ENCODE measurements at places on chromosomes 5 and 9.

DNA sequence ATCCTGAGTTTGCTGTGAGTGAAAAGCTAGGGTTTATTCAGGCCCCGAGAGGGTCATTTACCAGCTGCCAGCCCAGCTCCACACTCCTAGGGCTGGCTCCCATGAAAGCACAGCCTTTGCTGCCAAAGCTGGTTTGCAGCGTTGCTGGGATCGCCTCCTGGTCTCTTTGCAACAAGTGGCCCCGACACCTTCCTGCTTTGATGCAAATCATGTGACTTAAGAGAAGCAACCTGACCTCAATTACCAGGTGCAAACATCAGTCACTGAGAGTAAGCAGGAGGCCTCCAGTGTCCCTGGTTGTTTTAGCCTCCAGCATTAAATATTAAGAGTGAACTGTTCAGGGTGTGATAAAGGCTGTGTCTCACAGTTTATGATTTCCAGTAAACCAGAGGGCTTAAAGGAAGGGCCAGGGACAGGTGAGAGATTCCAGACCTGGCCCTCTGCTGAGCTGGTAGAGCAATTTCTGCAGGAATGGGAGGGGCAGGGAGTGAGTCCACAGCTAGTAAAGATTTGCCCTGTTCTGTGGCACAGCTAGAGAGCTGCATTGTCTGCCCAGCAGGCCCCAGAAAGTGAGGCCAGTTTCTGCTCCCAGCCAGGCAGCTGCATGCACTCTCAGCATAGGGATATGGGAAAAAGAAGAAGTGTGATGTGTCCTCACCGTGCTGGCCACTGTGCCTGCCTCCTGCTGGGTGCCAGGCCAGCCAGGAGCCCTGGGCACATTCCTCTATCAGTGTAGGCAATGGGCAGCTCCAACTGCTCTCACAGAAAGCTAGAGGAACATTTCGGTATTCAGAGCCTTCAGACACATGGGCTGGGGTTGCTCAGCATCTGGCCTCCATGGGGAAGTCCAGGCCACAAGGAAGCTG is 58.0 kb downstream of the SLC22A5 start:
- peak; percentile 82 for DNase-seq

- no peak for DNase-seq
Observed at GRCh38 chr5:112124788-112125187, 294.3 kb downstream of the EPB41L4A start.

- no peak for DNase-seq
Observed at GRCh38 chr5:131274326-131275063, 10.6 kb downstream of the CDC42SE2 start.

DNA sequence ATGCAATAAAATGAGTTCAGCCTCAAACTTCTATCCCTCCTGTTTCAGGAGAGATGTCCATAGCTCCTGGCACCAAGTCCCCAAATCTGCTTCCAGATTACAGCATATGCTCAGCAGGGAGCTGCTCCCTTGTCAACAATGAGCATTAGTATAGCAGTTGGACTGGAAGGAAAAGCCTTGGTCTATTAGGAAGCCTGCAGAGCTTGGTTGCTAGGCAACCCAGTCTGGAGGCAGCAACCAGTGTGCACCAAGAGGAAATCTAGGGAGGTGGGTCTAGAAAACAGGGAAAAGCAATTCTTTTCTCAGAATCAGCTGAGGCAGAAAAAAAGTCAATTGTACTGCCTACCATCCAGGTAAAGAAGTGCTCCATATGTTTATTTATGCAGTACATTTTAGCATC is 229.5 kb upstream of the NMUR2 start:
- no peak for DNase-seq

- DNase-seq = no peak
Observed at GRCh38 chr5:4255441-4255840, 659.8 kb downstream of the IRX1 start.

GRCh38 chr5:95621839-95622629 is 2.1 kb downstream of the GPR150 start:
- DNase-seq = peak; percentile 92

GRCh38 chr9:21357479-21358460 is 7.1 kb upstream of the IFNA6 start:
- DNase-seq = no peak

GRCh38 chr9:101625876-101626275 is 31.1 kb upstream of the PPP3R2 start:
- DNase-seq = no peak

Data from Jurkat, Clone E6-1 (cell line).